ENCODE measurements at places on chromosomes 13 and 19.

DNA sequence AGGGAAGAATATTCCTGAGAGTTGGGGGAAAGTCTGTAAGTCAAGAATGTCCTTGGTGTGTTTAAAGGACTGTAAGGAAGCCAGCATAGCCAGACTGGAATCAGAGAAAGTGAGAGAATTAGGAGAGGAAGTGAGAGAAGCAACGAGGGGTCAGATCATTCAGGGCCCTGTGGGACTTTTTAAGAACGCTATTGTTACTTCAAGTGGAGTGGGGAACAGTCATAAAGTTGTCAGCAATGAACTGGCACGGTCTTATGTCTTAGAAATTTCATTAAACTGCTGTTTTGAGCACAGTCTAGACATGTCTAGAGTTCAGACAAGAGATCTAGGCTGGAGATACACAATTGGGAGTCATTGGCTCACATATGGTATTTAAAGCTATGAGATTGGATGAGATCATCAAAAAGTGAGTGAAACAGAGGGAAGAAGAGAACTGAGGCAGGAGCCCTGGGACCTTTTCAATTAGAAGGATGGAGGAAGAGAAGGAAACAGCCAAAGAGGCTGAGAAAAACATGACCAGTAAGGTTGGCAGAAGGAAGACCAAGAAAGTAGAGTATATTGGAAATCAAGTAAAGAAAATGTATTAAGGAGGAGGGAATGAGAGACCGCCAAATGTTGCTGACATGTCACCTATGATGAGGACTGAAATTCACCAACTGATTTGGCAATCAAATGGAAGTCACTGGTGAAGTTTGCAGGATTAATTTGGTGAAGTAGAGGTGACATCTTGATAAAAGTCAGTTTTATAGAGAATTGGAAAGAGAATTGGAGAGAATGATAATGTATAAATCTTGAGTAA is 263.5 kb downstream of the GPC5 start:
- DNase-seq = no peak

- peak; percentile 35 for DNase-seq
Measured at GRCh38 chr19:51417107-51417809, at the start of gene SIGLEC10. Gene SIGLEC10, minus strand, starts transcription at chr19:51417642. Its CDS starts 61 bp downstream, at chr19:51417581.

GRCh38 chr19:56663931-56664500 is 7.5 kb downstream of the ZNF835 start:
- no peak for DNase-seq

DNA sequence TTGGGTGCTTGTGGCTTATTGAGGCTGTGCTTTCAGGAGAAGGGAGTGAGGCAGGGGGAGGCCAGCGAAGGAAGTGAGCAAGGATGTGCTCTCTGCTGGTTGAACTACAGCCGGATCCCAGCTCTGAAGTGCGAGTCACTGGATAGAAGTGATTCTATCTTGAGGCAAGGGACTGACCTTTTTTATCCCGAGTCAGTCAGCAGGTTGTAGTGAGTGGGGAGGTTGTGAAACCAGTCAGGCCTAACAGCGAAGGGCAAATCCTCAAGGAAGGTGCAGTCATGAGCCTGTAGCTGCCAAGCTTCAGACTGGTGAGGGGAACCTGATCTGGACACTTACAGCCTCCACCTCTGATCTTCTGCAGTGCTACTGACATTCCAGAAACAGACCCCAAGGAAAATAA is 18.6 kb downstream of the SCEL start:
- DNase-seq = no peak

GRCh38 chr13:67367399-67367798 is 137.3 kb upstream of the PCDH9 start:
- DNase-seq = no peak

DNA sequence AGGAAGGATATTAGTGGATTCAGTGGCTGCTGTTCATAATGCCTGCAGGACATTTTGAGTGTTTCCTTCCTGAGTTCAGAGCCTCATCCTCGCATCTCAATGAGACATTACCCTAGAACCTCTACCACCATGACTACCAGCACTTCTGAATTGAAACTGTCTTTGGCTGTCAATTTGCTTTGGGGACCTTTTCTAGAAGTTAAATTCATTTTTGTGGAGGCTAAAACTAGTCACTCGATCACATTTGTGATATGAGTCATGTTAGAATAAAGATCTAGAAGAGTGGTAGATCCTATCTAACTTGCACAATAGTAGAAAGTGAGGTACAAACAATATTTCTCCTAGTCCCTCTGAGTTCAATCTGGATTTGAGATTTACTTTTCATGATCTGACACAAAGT is 124.9 kb downstream of the KCNRG start:
- DNase-seq = no peak

GRCh38 chr13:35836446-35836845 is 294.7 kb downstream of the DCLK1 start:
- no peak for DNase-seq

DNA sequence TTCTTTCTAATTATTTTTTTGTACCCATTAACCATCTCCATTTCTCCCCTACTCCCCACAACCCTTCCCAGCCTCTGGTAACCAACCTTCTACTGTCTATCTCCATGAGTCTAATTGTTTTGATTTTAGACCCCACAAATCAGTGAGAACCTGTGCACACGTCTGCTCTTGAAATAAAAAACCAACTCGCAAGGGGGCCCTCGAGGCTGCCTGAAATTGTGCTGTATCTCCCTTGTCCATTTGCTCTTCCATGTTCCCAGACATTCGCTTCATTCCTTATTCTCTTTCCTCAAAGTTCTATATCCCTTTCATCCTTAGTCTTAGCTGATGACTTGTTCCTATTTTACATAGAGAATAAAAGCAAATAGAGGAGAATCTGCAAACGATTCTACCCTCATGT is 95.0 kb downstream of the GPC5 start:
- DNase-seq = no peak

GRCh38 chr13:45715351-45715750 is 13.2 kb downstream of the CBY2 start:
- no peak for DNase-seq

DNA sequence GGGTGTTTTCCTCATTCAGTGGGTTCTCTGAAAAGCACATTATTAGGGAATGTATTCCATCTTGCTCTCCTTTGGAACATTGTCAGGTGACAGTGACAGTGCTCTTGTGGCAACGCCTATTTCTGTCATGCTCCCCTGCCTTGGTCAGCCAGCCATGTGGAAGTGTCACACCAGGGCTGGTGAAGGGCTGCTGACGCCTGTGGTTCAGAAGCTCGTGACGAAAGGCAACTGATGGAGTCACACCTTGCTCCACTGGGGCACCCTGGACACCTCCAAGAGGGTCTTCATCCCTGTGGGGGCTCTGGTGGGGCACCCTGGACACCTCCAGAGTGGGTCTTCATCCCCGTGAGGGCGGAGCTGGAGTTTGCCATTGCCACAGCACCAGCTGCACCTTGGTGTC is 68.9 kb upstream of the GPR183 start:
- no peak for DNase-seq

DNA sequence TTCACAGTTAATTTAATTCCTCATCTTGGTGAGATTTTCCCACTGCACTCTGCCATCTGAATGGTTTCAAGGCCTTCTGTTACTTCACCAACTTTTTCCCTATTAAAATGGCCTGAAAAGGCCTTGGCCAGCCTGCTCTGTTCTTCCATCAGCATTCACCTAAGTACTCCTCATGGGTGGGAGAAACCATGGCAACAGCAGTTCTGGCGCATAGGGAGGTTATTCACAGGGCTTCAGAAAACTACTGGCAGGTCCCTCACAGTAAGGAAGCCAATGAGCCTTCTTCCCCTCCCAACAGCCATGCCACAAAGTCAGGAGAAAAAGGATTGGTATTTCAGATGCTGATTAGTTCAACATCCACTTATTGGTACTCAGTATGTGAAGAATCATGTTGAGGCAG is 17.2 kb upstream of the GJB2 start:
- DNase-seq = no peak

- DNase-seq = no peak
Measured at GRCh38 chr13:77716692-77717091, 19.2 kb downstream of the SLAIN1 start.

- DNase-seq = no peak
Measured at GRCh38 chr19:17944301-17944700, 11.5 kb downstream of the CCDC124 start.

GRCh38 chr13:29471551-29471950 is 123.9 kb downstream of the SLC7A1 start:
- no peak for DNase-seq

DNA sequence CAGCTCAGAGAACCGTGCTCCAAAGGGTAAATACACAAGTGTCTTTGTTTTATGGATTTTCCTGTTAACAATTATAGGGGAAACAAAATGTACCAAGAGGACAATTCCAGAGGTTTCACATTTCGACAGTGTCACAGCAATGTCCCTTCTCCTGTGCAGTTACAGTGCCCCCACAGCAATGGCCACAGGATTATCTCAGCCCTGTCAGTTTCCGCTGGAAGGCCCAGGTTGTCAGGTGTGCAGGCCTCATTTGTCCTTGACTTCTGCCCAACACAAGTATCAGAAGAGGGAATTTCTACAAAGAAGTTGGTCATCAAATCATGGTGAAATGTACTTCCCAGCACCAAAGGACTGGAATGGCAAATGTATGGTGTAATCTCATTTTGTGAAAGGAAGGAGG is 11.2 kb upstream of the N4BP2L2 start:
- no peak for DNase-seq

GRCh38 chr13:54953786-54954185 is 1925.2 kb downstream of the OLFM4 start:
- no peak for DNase-seq

GRCh38 chr13:37899753-37900152 is 30.2 kb upstream of the TRPC4 start:
- DNase-seq = no peak

GRCh38 chr13:21901336-21901735 is 230.5 kb downstream of the FGF9 start:
- no peak for DNase-seq

- DNase-seq = no peak
Measured at GRCh38 chr13:83943530-83944279, 61.4 kb upstream of the SLITRK1 start.

- no peak for DNase-seq
Measured at GRCh38 chr13:79786176-79786575, 305.2 kb downstream of the NDFIP2 start.

DNA sequence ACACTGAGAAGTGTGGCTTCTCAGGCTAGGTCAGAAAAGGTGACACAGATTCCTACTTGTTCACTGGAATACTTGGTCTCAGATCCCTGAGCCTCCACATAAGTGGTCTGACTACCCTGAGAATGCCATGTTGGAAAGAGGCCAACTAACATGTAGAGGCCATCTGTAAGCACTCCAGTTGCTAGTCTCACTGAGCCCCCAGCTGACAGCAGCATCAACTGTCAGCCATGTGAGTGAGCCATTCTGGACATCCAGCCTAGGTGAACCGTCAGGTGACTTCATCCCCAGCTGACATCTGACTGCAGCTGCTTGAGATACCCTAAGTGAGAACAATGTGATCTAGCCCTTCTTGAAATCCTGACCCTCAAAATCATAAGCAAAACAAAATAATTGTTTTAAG is 18.1 kb upstream of the ARL11 start:
- no peak for DNase-seq

GRCh38 chr13:108527844-108528243 is 101.6 kb upstream of the MYO16 start:
- DNase-seq = no peak

DNA sequence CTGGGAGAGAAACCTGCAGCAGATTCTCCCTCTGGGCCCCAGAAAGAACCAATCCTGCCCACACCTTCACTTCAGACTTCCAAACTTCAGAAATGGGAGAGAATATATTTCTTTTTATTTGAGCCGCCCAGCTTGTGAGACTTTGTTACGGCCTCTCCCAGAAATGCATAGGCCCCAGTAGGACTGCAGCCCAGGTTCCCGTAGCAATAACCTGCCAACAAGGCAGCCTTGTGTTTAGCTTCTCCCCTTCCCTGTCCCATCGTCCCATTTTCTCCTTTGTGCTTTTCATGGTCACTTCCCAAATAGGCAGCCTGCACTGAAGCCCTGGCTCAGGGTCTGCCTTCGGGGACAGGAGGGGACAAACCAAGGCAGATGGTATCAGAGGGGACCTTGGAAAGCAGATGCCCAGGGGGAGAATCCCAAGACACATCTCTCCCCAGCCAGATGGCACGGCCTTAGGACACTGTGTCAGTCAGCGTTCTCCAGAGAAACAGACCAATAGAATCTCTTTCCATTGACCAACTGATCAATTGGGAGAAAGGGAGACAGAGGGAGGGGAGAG is 3.7 kb upstream of the ARHGEF7 start:
- no peak for DNase-seq

- DNase-seq = no peak
Measured at GRCh38 chr19:40936755-40937154, 54.3 kb upstream of the CYP2B6 start.

DNA sequence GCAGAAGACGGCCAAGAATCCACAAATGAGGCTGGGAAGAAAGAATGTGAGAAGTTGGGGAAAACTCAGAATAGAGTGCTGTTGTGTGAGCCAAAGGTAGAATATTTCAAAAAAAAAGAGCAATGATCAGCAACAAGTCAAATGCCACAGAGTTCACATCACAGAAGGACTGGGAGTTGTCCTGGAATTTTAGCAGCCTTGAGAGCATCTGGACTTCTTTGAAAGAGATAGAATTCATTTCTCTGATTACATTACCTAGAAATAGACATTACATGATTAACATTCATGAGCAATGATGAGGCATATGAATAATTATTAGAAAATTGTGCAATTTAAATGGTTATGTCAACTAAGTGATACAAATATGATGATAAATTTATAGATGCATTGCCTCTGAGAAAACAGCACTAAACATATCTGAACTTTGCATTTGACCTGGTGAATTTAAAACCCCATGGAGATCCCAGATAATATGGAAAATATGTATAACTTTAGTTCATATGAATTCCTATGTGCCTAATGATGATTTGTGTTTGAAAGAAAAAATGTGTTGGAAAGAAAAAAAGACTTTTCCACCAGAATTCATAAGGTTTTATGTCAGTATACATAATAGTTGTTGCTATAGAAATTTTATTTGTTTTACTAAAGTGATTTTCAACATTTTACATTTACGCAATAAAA is 186.2 kb downstream of the POSTN start:
- DNase-seq = no peak

DNA sequence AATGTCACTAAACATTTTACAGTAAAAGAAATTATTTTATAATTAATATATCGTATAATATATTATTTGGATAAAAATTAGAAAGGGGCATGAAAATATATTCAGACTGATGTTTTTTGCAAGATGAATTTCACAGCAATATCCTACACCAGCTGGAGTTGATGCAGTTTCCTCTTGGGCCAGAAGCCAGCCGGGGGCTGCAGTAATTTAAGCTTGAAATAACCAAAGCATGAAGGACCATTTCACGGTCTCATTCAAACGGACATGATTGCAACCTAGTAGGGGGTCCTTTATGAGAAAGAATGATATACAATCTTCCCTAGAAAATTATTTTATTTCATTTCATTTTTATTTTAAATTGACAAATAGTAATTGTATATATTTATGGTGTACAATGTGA is 797.2 kb upstream of the PCDH9 start:
- no peak for DNase-seq
